ENCODE measurements at places on chromosomes 4 and X.

GRCh38 chr4:48388525-48389154 lies 47.3 kb downstream of the SLAIN2 start:
- no peak for DNase-seq

DNA sequence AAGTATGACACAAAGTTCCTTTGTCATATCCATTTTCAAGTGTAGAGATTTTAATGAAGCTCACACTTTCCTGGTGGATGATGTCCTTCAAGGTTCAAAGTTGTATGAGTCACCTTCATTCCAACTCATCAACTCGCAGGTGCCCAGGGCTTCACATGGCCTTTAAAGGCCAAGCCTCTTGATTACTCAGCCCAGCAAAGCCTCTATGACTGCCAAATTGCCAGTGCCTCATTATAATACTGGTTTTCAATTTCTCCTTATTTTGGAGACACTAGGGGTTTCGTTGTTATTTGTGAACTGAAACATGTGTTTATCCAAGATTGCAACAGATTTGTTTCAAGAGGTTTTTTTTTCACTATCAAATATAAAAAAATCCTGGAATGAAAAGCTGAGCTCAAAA lies 45.9 kb upstream of the PPP3CA start:
- DNase-seq: no peak

GRCh38 chrX:13934731-13935130 lies 95.0 kb downstream of the GEMIN8 start:
- no peak for DNase-seq

- no peak for DNase-seq
Measured at GRCh38 chrX:148069759-148070503, 88.8 kb downstream of the FMR1NB start.

GRCh38 chr4:81319657-81320056 lies 104.6 kb upstream of the PRKG2 start:
- no peak for DNase-seq

GRCh38 chrX:154411981-154412340 lies 622 bp downstream of the TAFAZZIN start:
- no peak for DNase-seq

DNA sequence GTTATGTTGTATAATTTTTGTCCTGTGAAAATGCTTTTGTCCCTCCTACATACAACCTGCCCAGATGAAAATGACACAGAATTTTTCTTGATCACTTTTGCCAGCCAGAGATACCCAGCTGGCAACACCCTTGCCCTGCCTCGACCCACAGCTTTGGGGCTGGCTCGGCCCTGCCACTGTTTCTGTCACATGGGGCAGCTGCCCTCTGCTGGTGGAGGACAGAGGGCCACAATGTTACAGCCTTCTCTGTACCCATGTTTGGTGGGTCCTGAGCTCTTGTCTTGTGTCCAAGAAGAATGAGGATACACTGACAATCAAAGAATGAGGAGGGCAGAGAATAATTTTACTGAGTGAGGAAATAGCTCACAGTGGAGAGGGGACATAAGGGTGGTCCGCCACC lies 31.1 kb downstream of the BMP15 start:
- DNase-seq: no peak

DNA sequence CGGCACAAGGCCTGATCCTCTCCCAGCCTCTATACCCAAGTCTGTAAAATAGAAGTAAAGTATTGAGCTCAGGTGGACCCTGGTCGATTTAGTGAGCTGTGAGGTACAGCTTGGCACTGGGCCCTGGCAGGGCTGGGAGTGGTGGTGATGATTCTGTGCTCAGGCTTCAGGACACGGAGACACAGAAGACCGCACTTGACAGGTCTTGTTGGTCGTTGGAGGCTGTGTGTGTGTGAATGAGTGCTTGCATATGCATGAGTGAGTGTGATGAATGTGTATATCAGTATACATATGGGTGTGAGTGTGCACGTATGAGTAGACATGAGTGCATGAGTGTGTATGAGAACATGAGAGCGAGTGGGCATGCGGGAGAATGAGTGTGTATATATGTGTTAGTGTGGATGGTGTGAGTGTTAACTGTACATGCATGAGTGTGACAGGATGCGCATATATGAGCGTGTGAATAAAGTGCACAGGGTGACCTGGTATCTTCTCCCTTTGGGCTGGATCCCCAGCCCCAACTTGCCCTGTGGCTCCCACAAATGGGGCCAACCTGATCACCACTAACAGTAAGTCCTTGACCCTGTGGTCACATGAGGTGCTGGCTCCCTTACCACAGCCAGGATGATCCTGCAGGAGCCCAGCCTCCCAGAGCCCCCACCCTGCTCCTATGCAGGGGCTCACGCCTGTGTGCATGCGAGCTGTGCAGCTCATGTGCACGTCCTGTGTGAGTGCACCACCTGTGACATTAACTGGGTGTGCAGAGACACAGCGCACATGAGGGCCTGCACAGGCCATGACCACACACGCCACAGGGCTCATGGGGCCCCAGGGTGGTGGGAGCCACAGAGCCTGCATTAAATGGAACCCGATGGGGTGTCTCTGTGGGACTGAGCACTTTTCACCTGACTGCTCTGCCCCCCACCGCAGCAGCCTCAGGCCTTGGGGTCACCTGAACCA lies 20.8 kb downstream of the SH3BP2 start:
- DNase-seq: no peak

GRCh38 chrX:97380200-97380599 lies 496.5 kb downstream of the RPA4 start:
- DNase-seq: no peak

DNA sequence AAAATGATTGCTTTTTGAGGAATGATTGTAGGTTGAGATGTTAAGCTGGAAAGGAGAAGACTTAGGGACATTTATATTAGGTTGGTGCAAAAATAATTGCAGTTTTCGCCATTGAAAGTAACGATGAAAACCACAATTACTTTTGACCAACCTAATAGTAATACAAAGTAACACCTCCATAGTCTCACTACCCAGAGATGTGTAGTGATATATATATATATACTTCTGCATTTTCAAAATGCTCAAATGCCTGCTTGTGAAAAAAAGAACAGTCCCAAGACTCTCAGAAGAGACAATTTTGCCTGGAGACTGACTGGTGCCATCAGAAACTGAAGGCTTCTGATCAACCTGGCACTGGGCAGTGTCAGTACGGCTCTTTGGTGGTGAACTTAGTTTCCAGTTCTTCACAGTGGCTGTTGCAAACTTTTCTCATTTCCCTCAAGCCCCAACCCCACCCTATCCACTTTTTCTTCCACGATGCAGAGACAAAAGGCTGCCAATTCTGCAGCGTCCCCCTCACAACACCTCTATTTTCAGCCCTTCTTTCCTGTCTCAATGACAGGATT lies 35.1 kb upstream of the TAPT1 start:
- no peak for DNase-seq

DNA sequence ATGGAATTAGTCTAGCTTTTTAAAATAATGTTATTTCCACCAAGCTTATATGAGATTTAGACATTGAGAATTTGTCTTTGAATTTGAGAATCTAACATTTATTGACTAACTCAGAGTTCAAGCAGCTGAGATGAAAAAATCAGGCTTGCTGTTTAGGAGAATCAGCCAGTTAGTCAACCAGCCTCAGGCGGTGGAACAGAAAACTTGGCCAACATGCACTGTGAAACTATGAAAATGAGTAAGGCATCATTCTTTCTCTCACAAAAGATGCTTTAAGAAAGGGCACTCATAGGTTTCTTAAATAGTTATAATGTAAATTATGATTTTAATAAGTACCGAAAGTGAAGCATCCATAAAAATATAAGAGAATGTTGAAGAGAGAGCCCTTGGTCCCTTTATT lies 84.2 kb downstream of the NFKB1 start:
- no peak for DNase-seq

GRCh38 chr4:28004520-28004919 lies 1143.9 kb downstream of the STIM2 start:
- no peak for DNase-seq

DNA sequence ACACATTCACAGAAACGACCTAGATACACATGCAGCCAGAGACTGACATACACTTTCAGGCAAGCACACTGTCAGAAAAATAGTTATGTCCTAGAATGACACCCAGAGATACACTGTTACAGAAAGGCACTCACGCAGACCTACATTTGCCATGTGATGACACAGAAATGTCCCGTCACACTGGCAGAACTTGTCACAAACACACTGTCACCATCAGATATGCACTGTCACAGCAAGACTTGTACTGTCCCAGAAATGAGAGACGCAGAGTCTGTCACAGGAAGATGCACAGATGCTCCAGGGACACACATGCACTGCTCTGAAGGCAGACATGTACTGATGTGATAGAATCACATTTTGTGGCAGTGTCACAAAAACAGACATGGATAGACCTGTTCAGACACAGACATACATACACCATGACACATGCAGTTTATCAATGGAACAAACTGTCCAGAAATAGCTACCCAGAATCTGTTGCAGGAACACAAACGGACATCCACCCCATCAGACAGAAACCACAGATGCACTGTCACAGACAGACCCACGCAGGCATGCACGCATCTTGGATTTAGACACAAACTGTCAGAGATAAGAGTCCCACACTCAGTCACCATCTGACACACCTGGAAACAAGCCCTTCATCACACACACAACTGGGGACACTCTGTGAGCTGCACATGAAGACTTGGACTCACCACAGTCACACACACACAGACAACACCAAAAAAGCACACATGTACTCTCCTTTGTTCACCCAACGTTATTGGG lies 1.3 kb upstream of the PIM2 start:
- DNase-seq: no peak

DNA sequence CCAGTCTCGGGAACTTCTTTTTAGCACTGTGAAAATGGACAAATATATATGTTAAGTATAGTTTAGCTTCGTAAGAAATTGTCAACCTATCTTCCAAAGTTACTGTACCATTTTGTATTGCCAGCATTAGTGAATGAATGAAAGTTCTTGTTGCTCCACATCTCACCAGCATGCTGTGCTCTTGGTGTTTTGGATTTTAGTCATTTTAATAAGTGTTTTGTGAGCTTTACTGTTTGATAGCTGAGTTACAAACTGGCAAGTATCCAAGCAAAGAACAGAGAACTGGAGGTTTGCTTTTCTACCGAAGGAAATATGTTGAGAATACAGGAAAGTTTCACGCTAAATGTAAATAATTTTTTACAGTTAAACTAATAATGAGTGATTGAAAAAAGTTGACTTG lies 33.0 kb downstream of the SNCA start:
- no peak for DNase-seq

- peak; percentile 67 for DNase-seq
Measured at GRCh38 chr4:181647396-181648147, 595.6 kb upstream of the TENM3 start.

- no peak for DNase-seq
Measured at GRCh38 chr4:138724530-138724929, 291.1 kb upstream of the NOCT start.

DNA sequence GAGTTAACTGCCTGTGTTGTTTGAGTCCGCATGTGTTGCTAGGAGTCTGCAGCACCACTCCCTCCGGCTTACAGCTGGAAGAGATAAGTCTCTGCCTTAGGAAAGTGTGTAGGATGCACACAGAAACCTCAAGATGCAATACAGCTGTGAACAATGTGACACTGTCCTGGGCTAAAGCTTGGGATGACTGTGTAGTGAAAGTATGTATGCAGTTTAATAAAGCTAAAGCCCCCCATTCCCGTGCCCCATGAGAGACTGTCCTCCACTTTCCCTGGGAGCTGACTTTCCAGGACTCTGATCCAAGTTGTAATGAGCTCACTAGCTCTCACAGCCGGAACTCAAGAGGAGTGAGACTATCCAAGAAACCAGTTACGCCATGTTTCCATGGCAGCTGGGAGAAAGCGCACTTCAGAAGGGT lies 156.6 kb upstream of the FTHL17 start:
- DNase-seq: peak; percentile 38

DNA sequence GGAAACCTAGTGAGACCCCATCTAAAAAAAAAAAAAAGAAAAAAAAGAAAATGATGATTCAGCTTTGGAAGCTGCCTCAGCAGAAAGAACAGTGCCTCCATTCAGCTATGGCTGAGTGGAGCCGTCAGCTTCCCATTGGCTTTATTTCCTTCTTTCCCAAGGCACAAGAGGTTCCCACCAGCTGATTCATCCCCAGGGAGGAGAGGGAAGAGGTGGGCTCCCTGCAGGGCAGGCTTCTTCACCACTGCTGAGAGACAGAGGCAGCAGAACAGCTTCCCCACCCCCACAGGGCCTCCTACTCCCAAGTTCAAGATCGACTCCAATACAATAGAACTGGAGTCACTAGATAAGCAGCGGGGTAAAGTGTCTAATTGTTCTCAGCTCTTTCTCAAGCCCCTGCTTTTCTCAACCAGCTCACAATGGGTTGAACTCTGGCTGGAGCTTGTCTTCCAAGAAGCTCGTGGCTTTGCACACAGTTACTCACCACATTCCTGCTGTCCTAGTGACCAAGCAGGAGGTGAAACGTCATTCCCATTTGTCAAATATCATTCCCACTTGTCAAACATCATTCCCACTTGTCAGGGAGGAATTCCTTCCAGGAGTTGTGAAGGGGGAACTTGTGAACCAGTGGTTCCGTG lies 47.8 kb downstream of the FHDC1 start:
- DNase-seq: peak; percentile 5

GRCh38 chr4:38076153-38076669 lies 116.0 kb downstream of the PTTG2 start:
- no peak for DNase-seq

GRCh38 chr4:25367004-25367621 lies 9.9 kb upstream of the ANAPC4 start:
- DNase-seq: no peak

GRCh38 chr4:8185930-8186329 lies 13.2 kb upstream of the SH3TC1 start:
- DNase-seq: no peak

DNA sequence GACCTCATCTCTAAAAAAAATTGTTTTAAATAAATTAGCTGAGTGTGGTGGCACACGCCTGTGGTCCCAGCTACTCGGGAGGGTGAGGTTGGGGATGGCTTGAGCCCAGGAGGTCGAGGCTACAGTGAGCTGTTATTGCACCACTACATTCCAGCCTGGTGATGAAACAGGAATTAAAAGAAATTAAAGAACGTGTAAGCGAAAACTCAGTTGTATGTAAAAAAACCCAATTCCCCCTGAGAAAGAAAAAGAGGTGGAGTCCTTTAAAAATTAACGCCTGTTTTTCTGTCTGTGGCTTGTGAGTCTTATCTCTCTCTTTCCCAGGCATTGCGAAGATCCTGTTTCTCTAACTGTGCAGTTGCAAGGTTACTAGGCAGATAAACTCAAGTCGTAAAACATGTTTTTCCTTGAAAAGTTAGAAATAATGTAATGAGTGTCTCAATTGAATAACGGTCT lies 22.1 kb downstream of the EPGN start:
- DNase-seq: no peak

GRCh38 chrX:133638285-133638684 lies 223.0 kb upstream of the GPC4 start:
- no peak for DNase-seq

GRCh38 chr4:148369919-148370318 lies 72.3 kb downstream of the NR3C2 start:
- peak; percentile 11 for DNase-seq

- DNase-seq: no peak
Measured at GRCh38 chr4:105305019-105305836, 158.6 kb downstream of the TET2 start.

Measured in skeletal muscle cell (primary cell).